ENCODE measurements at places on chromosomes 5 and 9. TPM values are rescaled to one million over a fixed set of nuclear protein-coding genes. Genes with fewer than 3 reads are reported as not detected.
A peak's percentile ranks its signal among the peaks of the same experiment; 100 is the strongest.

ZNF883 gene
- 2.6 TPM for polyA plus RNA-seq

ANKRD18A gene
- polyA plus RNA-seq, result 0.51 TPM

DCP2 gene
- polyA plus RNA-seq, result 19.2 TPM

RNF208 gene
- polyA plus RNA-seq, result 11.0 TPM

PCDHA6 gene
- 0.85 TPM for polyA plus RNA-seq

NUP155 gene
- polyA plus RNA-seq, result 16.3 TPM

CDX1 gene
- polyA plus RNA-seq, result 196 TPM

GRCh38 chr5:3101561-3101960 lies 350.1 kb upstream of the IRX2 start:
- H3K36me3 ChIP-seq, result no peaks in the 10 kb centered on the region
- DNase-seq, result no peak
- no peak overlapping the region for H3K4me3 ChIP-seq
- peaks cover 55% of the 10 kb centered on the region for H3K27me3 ChIP-seq

- H3K27me3 ChIP-seq, result no peaks in the 10 kb centered on the region
- DNase-seq, result no peak
- no peaks in the 10 kb centered on the region for H3K4me1 ChIP-seq
Observed at GRCh38 chr5:154916874-154917273, 21.1 kb downstream of the GEMIN5 start.

DNA sequence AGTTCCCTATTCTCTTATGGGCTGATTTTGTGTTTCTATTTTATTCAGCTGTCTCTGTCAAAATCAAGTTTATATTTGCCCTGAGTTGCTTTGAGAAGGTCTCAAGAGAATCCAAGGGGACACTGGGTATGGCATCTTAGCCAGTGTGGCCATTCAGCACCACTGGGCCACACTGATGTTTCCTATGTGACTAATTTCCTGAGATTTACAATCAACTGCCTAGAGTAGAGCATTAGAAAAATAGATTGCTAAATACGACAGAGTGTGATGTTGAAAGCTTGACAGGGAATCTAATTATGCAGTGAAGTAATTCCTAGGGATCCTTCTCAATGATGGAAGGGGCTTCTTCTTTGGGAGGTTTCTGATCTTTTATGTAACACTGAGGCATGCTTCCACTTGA lies 141.7 kb downstream of the SV2C start:
- no peaks in the 10 kb centered on the region for H3K36me3 ChIP-seq
- no peak overlapping the region for H3K27ac ChIP-seq
- DNase-seq, result no peak
- no peaks in the 10 kb centered on the region for H3K4me1 ChIP-seq

DNA sequence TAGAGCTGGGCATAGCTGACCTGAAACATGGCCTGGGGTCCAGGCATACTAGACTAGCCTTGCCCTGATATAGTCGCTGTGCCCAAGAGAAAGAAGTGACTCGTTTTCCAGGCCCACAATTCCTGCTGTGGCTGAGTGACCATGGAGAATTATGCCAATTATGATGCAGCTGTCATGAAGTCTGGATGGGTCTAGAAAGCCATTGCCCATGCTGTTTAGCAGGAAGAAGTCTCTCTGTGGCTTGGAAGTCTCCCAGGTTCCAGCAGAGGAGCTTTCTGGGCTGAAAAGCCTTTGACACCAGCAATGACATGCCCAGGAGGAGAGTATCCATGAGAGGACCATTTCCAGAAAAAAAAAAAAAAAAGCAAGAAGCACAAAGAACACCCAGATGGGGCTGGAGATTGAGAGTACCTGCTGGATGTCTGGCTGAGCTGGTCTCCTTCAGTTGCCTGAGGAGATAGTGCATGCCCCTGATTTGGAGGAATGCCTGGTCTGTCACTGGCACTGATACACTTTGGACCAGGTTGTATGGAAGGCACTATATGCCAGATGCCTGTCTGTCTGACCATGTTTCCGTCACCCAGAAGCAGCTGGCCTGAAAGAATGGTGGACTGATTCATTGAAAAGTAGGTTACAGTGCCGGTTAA lies 128.0 kb upstream of the EPB41L4A start:
- H3K36me3 ChIP-seq, result no peaks in the 10 kb centered on the region
- peaks cover 4% of the 10 kb centered on the region for H3K4me1 ChIP-seq
- no peak for DNase-seq
- H3K27ac ChIP-seq, result no peak overlapping the region
- H3K27me3 ChIP-seq, result no peaks in the 10 kb centered on the region
- H3K4me3 ChIP-seq, result no peak overlapping the region

DNA sequence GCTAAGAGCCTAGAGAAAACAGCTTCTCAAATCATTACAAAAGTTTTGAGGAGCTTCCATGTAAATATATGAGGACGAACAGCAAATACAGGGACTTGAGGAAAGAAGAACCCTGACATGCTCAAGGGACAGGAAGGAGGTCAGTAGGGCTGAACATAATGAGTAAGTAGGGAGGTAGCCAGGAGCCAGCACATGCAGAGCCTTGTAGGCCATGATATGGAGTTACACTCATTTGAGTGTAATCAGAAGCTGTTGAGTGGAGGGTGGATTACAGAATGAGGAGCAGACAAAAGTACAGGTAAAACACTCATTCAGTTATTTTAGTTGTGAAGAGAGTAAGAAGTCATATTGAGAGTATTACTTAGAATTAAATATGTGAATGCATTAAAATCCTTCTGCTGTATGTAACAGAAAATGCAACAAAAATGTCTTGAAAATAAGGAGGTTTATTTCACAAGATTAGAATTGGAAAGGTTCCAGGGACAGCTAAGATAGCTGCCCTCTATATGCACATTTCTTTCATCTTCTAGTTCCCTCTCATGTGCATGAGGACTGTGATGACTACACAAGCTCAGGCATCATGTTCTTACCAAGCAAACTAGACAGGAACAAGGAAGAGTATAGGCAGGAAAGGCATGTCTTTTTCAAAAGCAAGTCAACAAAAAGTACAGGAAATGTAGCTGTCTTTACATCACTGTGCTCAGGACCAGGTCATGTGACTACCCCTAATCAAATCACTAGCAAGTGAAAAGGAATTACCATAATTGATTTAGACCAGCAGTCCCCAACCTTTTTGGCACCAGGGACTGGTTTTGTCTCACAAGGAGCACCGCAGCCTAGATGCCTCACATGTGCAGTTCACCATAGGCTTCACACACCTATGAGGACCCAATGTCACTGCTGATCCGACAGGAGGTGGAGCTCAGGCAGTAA lies 87.2 kb downstream of the TMEM232 start:
- no peaks in the 10 kb centered on the region for H3K36me3 ChIP-seq
- DNase-seq, result no peak
- no peaks in the 10 kb centered on the region for H3K27me3 ChIP-seq
- no peaks in the 10 kb centered on the region for H3K4me1 ChIP-seq
- H3K4me3 ChIP-seq, result no peak overlapping the region

GRCh38 chr5:2030131-2030530 lies 147.4 kb upstream of the IRX4 start:
- H3K27me3 ChIP-seq, result peaks cover 9% of the 10 kb centered on the region
- DNase-seq, result no peak
- H3K4me3 ChIP-seq, result no peak overlapping the region
- no peak overlapping the region for H3K27ac ChIP-seq
- no peaks in the 10 kb centered on the region for H3K4me1 ChIP-seq
- H3K36me3 ChIP-seq, result no peaks in the 10 kb centered on the region

DNA sequence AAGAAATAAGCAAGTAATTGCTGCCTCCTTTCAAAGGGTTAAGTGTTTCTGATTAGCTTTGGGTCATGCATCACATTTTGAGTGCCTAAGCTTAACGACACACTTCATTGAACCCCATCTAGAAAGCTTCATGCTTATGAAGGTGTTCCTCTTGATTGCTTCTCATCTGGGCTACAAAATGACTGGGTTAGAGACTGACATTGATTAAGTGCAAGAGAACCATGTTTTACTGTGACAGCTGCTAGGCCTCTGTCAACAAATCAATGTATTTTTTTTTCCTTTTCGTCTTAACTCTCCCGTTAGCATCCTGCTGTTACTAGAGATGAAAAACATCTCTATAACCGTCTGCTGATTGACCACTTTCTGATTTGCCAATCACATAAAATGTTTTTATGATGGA lies 725.0 kb downstream of the TLE1 start:
- DNase-seq, result no peak
- no peaks in the 10 kb centered on the region for H3K36me3 ChIP-seq
- no peaks in the 10 kb centered on the region for H3K4me1 ChIP-seq
- H3K4me3 ChIP-seq, result no peak overlapping the region

DNA sequence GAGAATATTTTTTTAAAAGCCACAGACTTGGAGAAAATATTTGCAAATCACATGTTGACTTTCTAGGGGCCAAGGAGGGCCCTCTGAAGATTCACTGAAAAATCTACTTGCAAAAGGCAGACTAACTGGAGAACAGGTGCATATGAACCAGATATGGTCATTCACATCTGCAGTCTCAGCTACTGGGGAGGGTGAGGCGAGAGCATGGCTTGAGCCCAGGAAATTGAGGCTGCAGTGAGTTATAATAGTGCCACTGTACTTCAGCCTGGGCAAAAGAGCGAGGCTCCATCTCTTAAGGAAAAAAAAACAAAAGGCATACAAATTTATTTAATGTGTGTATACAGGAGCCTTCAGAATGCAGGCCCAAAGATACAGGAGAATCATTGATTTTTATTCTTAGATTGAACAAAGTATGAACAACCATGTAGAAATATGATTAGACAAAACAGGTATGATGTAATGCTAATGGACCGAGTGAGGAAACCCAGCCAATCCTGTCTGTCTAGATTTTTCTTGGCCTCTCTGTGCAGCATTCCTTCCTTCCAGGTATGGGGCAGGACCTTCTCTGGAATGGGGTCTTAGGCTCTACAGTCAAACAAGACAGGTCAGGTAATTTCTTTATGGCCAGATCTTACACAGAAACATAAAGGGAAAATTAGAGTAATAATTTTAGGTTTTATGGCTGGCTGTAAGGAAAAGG lies 15.3 kb upstream of the SLC27A6 start:
- no peaks in the 10 kb centered on the region for H3K4me1 ChIP-seq
- no peak overlapping the region for H3K4me3 ChIP-seq
- no peak for DNase-seq
- H3K27me3 ChIP-seq, result no peaks in the 10 kb centered on the region
- no peak overlapping the region for H3K27ac ChIP-seq

GRCh38 chr9:99222416-99223270 lies 561 bp downstream of the SEC61B start:
- H3K27me3 ChIP-seq, result no peaks in the 10 kb centered on the region
- H3K27ac ChIP-seq, result peak overlapping the region; percentile 83
- peak overlapping the region; percentile 95 for H3K4me3 ChIP-seq
- H3K36me3 ChIP-seq, result peaks cover 32% of the 10 kb centered on the region
- peaks cover 10% of the 10 kb centered on the region for H3K4me1 ChIP-seq

GRCh38 chr5:181246276-181247049 lies 2.8 kb upstream of the RACK1 start:
- peaks cover 28% of the 10 kb centered on the region for H3K4me1 ChIP-seq
- H3K27me3 ChIP-seq, result no peaks in the 10 kb centered on the region
- DNase-seq, result peak; percentile 86
- H3K4me3 ChIP-seq, result peak overlapping the region; percentile 92

GRCh38 chr9:98251551-98251950 lies 3.9 kb downstream of the TBC1D2 start:
- H3K4me3 ChIP-seq, result no peak overlapping the region
- no peaks in the 10 kb centered on the region for H3K27me3 ChIP-seq
- peaks cover 23% of the 10 kb centered on the region for H3K36me3 ChIP-seq
- peaks cover 37% of the 10 kb centered on the region for H3K4me1 ChIP-seq
